ENCODE measurements at places on chromosomes 2 and 18.

DNA sequence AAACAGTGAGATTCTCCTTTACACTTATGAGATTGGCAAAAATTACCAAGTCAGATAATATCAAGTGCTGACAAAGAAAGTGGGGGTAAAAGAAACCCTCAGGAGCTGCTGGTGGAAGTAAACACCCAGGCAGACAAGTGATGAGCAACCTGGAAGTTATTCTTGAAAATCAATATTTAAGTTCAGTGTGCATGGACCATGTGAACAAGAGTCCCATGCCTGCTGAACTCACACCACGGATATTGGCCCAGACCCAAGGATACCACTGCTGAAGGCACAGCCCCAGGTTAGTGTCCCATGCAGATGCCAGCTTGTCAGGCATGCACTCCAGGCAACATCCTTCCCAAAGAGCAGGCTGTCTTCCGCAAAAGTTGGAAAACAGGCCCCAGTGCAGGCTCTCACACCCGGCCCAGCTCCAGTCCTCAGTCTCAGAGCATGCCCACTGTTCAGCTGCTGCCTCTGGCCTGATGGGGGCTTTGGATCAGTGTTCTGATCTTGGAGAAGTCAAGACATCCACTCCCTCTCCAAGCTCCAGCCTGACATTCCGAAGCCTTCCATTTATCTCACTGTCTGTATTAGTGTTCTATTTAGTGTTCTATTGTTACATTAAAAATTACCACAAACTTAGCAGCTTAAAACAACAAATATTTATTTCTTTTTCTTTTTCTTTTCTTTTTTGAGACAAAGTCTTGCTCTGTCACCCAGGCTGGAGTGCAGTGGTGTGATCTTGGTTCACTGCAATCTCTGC lies 70.0 kb downstream of the HS1BP3 start:
- no peak for DNase-seq

GRCh38 chr2:37365669-37366068 lies 21.2 kb downstream of the QPCT start:
- no peak for DNase-seq

DNA sequence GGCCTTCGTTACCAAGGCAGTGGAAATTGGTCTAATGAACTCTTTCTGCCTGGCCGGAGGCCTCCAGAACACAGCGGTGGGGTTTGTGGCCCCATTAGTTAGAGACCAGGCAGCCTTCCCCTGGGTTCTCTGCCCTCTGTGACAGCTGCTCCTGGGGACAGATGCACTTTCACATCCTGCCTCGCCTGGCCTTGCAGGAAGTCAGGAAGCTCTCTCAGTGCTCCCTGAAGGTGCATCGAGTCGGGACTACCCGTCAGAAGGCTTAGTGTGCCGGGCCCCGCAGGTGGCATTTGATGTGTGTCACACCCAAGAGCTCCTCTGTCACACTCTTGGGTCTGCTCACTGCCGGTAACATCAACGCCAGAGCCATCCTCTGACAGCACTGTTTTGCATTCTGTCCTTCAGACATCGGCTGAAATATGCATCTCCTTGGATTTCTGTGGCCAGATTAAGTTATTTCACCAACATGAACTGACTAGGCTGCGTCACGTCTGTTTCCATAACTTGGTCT lies 158.3 kb downstream of the LDLRAD4 start:
- DNase-seq, result no peak

DNA sequence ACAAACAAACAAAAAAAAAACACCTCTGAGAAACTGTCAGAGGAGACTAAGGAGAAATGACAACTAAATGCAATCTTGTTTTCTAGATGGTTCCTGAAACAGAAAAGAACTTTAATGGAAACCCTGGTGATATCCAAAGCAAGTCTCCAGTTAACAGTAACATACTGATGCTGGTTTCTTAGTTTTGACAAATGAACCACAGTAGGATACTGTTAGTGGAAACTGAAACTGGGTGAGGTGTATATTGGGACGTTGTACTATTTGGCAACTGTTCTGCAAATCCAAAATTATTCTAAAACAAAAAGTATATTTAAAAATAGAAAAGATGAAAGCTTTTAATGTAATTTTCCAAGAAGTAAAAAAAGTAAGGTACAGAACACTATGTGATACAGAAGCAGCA lies 11.4 kb downstream of the SESTD1 start:
- DNase-seq, result no peak

- no peak for DNase-seq
Observed at GRCh38 chr2:6730003-6730402, 135.7 kb downstream of the CMPK2 start.

DNA sequence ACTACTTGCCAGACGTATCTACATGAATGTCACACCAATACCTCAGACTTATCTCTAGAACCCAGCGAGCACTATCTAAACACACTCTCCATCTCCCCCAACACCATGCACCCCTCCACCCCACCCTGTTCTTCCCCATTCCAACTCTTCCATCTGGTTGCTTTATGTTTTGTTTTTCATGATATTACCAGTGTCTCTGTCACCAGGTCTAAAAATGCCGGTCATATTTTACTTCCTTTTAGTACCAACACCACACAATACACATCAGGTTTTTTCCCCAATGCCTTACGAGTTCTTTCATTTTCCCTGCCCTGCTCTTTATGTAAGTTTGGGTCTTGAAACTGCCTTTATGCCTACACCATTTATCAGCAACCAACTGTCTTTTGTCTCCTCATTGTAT lies 10.2 kb upstream of the ITGA4 start:
- DNase-seq, result no peak

DNA sequence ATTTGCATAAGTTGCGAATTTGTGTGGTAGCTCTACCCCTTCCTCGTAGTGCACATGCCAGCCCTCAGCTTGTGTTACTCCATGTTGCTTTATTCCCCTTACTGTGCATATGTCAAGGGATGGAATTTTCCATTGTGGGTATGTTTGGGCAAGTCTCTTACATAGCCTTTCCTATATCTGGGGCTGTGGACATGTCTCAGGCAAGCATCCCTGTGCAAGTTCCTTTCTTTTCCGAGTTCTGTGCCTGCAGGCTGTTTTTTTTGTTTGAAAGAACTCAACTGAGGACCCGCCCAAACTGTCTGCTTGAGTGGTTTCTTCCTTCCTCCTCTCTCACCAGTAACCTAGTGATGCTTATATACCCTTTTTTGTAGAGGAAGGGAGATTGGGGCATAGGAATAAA lies 1739.1 kb upstream of the PIK3C3 start:
- DNase-seq, result no peak

GRCh38 chr2:225040142-225040541 lies 2.1 kb downstream of the DOCK10 start:
- DNase-seq, result no peak

GRCh38 chr18:5584746-5585417 lies 41.1 kb upstream of the EPB41L3 start:
- no peak for DNase-seq

DNA sequence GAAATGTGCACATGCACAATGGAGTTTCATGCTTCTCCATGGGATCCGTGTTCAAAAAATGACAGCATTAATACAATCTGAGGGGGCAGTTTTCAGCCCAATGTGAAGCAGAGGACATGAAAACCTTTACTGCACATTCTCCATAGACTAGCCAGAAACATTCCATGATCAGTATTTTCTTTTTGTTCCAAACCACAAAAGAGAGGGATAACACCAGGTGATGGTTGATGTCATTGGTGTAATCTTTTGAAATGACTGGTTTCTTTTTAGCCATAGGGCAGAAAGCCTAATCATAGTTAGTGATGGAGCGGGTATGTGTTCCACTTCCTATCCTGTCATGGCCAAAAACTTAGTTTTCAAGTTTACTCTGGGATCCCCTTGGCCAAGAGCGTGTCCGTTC lies 1.8 kb upstream of the KYNU start:
- DNase-seq, result no peak
